Body of pancreas (tissue), 4 donors: ENCODE measurements at places on chromosomes 16 and 17.

- no peak for DNase-seq
- H3K36me3 ChIP-seq: no peaks in the 10 kb centered on the region
- no peaks in the 10 kb centered on the region for H3K27me3 ChIP-seq
- H3K27ac ChIP-seq: no peak overlapping the region
- no peak overlapping the region for H3K4me3 ChIP-seq
These were observed 212.9 kb downstream of the CDH8 start for GRCh38 chr16:61823326-61823725.

DNA sequence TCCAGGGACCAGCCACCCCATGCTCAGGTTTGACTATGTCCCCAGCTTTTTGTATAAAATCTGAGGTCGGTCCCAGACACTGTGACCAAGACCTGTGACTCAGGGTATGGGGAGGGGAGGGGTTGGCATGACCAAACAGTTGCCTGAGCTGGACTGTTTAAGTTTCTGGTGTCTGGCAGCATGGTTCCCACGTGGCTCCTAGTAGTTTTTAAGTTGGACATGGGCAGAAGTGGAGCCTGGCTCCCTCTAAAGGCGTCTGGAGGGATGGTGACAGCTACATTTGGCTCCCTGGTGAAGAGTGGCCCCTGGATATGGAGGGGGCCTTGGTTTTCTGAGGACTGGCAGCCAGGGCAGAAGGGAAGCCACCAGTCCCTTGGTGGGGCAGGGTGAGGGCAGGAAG, 7.9 kb downstream of the SMCR8 start:
- H3K36me3 ChIP-seq: peaks cover 16% of the 10 kb centered on the region
- no peaks in the 10 kb centered on the region for H3K27me3 ChIP-seq
- H3K27ac ChIP-seq: no peak overlapping the region
- DNase-seq: no peak
- peaks cover 30% of the 10 kb centered on the region for H3K4me1 ChIP-seq

- no peaks in the 10 kb centered on the region for H3K27me3 ChIP-seq
- DNase-seq: no peak
- H3K4me3 ChIP-seq: no peak overlapping the region
- H3K4me1 ChIP-seq: no peaks in the 10 kb centered on the region
These were observed 16.1 kb downstream of the ITGB4 start for GRCh38 chr17:75737133-75737962.

GRCh38 chr17:17590883-17591354, 589 bp downstream of the PEMT start:
- peak overlapping the region; percentile 43 for H3K4me3 ChIP-seq
- H3K27me3 ChIP-seq: no peaks in the 10 kb centered on the region
- peaks cover 26% of the 10 kb centered on the region for H3K4me1 ChIP-seq
- H3K36me3 ChIP-seq: no peaks in the 10 kb centered on the region

- no peaks in the 10 kb centered on the region for H3K36me3 ChIP-seq
- no peak overlapping the region for H3K27ac ChIP-seq
- no peak overlapping the region for H3K4me3 ChIP-seq
These were observed 168.6 kb upstream of the IRX3 start for GRCh38 chr16:54455030-54455725.

- DNase-seq: no peak
- H3K4me1 ChIP-seq: no peaks in the 10 kb centered on the region
- no peaks in the 10 kb centered on the region for H3K36me3 ChIP-seq
These were observed 41.9 kb downstream of the FAM20A start for GRCh38 chr17:68559316-68559715.

- H3K27me3 ChIP-seq: no peaks in the 10 kb centered on the region
- no peak overlapping the region for H3K27ac ChIP-seq
- DNase-seq: no peak
- no peaks in the 10 kb centered on the region for H3K4me1 ChIP-seq
- no peak overlapping the region for H3K4me3 ChIP-seq
These were observed 7.4 kb upstream of the LGALS9 start for GRCh38 chr17:27623614-27624013.

DNA sequence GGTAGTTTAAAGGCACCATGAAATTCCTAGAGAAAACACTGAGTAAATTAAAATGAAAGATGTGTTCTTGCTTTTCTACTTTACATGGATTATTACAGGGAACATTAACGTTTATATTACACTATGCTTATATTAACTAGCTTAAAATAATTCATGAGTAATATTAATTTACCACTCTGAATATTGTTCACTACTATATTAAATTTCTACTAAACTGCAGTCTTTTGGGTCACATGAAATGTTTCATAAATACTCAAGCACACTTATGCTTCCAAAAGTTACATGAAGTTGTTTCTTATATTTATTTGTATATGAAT, 3.4 kb upstream of the MAP1LC3B start:
- no peaks in the 10 kb centered on the region for H3K27me3 ChIP-seq
- H3K4me1 ChIP-seq: peaks cover 63% of the 10 kb centered on the region
- H3K27ac ChIP-seq: peak overlapping the region; percentile 96
- H3K4me3 ChIP-seq: no peak overlapping the region

DNA sequence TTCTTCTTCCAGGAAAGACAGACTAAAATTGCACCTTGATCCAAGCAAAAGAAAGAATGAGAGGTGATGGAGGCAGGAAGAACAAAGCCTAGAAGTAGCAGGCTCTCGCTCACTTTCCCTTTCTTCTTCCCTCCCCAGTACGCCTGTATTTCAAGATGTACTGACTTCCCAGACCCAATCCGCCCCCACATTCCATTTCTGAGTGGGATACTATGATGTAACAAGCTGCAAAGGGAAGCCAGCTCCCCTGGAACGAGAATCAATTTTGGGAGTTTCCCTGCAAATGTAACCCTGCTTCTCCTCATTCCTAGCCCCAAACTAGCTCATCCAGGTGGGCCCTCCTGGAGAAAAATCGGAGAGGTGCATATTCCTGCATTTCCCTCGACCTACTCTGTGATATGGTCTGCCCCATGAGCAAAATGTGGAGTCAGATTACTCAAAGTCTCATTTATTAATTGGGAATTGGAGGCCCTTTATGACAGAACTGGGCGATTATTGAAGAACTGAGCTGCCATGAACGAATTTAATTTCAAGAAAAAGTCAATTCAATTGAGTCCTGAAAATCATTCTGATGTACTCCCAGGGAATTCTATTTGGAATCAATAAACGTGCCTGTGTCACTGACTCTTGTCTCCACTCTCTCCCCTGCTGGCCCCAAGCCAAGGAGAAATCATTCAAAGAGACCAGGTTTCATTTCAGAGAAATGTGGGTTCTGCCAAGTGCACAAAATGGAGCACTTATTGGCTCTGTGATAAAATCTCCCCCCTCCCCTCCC, 398.9 kb downstream of the SHISA9 start:
- DNase-seq: no peak
- no peaks in the 10 kb centered on the region for H3K36me3 ChIP-seq
- H3K27me3 ChIP-seq: no peaks in the 10 kb centered on the region
- H3K4me3 ChIP-seq: no peak overlapping the region

DNA sequence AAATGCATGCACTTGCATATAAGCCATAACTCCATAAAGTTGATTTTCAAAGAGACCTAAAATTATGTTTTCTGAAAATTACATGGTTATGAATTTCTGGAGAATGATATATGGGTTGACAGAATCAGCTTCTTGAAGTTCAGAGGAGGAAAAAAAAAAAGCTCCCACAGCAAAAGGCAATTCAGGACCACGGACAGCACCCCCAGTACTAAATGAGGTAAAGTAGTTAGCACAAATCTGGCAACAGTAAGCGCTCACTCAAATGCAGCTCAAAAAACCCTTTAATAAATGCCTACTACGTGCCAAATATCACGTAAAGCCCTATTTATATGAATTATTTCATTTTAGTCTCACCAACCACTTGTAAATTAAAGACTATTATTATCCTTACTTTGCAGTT, 135.2 kb downstream of the SHISA9 start:
- H3K27me3 ChIP-seq: no peaks in the 10 kb centered on the region
- no peak overlapping the region for H3K27ac ChIP-seq
- no peaks in the 10 kb centered on the region for H3K36me3 ChIP-seq
- no peaks in the 10 kb centered on the region for H3K4me1 ChIP-seq
- peak; percentile 51 for DNase-seq

DNA sequence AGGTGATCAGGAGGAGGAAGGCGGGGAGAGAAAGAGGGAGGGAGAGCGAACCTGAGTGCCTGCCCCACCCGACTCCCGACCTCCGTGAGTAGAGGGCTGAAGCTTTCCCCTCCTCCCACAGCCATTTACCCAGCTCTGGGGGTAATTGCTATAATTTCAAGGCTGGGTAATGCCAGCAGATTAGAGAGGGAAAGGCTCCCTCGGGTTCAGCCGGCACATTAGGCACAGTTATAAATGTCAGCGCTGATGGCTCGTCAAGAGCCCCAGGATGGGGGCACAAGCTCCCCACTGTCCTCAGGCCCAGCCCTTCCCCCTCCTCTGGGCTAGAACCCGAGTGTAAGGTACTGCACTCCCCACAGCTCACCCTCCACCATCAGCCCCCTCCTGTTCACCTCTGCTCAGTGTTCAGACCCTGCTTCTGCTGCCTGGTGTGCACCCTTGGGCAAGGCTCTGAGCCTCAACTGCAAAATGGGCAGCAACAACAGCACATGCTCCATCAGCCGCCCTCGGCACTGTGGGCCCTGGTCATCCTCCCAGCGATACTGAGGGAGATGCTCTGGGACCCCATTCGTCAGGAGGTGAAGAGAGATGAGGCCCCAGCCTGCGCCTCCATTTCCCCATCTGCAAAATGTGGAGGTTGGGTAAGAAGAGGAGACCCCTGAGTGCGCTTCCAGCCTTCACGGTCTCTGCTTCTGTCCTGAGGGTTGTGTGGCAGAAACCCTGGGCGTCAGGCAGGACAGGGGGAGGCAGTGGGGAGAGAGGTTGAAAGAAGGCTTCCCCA, 77.2 kb downstream of the NT5M start:
- H3K27ac ChIP-seq: peak overlapping the region; percentile 83
- H3K36me3 ChIP-seq: no peaks in the 10 kb centered on the region
- H3K4me1 ChIP-seq: peaks cover 14% of the 10 kb centered on the region
- no peaks in the 10 kb centered on the region for H3K27me3 ChIP-seq
- no peak for DNase-seq

GRCh38 chr16:12959072-12959471, 57.7 kb downstream of the SHISA9 start:
- H3K27ac ChIP-seq: no peak overlapping the region
- no peaks in the 10 kb centered on the region for H3K36me3 ChIP-seq
- H3K27me3 ChIP-seq: no peaks in the 10 kb centered on the region
- no peak for DNase-seq

- DNase-seq: no peak
- no peaks in the 10 kb centered on the region for H3K36me3 ChIP-seq
These were observed 7.7 kb upstream of the KCNH6 start for GRCh38 chr17:63515426-63515825.

GRCh38 chr17:77215281-77215680, 74.5 kb downstream of the SEC14L1 start:
- no peaks in the 10 kb centered on the region for H3K4me1 ChIP-seq
- H3K27me3 ChIP-seq: no peaks in the 10 kb centered on the region
- no peak overlapping the region for H3K4me3 ChIP-seq
- no peak for DNase-seq

- no peak overlapping the region for H3K4me3 ChIP-seq
- peaks cover 17% of the 10 kb centered on the region for H3K4me1 ChIP-seq
- no peaks in the 10 kb centered on the region for H3K36me3 ChIP-seq
- no peaks in the 10 kb centered on the region for H3K27me3 ChIP-seq
These were observed 52.7 kb downstream of the TBC1D16 start for GRCh38 chr17:79982986-79983385.

DNA sequence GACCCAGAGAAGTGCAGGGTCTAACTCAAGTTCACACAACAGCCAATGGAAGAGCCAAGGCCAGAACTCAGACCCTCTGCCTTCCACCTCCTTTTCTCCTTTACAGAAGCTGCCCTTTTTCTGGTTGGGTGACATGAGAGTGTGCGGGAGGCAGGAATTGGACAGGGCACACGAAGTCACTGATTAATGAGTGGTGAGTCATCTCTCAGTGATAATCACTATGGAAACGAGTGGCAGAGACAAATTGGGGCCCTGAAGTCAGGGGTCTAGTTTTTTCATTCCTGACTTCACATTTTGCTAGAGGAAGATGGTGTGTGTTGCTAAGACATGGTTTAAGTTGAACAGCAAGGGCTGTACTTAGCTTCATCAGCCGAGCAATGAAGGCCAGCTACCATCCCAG, 312.7 kb upstream of the CCL2 start:
- no peaks in the 10 kb centered on the region for H3K36me3 ChIP-seq
- no peak for DNase-seq
- no peak overlapping the region for H3K27ac ChIP-seq
- H3K27me3 ChIP-seq: no peaks in the 10 kb centered on the region
- peaks cover 6% of the 10 kb centered on the region for H3K4me1 ChIP-seq

DNA sequence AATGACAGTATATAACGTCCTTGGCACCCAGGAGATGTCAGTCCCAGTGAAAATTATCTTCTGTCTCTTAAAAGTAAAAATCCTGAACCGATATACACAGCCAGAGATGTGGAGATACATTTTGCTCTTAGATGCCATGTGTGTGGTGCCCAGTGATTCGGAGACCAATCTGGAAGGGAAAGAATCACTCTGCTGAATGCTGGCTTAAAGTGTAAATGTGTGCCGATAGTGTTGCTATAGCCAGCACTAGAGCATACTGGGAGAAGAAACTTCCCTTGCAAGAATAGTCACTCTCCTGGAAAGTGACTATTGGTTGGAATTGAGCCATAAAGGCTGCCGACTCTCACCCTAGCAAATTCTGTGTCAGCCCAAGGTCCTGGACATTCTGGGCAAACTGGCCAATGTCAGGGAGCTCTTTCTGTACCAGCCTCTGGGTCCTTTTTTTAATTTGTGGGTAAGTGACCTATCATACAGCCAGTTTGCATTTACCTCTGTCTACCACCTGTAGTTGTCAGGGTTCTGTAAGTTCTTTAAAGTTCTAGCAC, 44.2 kb upstream of the HNF1B start:
- DNase-seq: no peak
- H3K4me3 ChIP-seq: no peak overlapping the region
- H3K36me3 ChIP-seq: no peaks in the 10 kb centered on the region
- H3K27ac ChIP-seq: no peak overlapping the region

DNA sequence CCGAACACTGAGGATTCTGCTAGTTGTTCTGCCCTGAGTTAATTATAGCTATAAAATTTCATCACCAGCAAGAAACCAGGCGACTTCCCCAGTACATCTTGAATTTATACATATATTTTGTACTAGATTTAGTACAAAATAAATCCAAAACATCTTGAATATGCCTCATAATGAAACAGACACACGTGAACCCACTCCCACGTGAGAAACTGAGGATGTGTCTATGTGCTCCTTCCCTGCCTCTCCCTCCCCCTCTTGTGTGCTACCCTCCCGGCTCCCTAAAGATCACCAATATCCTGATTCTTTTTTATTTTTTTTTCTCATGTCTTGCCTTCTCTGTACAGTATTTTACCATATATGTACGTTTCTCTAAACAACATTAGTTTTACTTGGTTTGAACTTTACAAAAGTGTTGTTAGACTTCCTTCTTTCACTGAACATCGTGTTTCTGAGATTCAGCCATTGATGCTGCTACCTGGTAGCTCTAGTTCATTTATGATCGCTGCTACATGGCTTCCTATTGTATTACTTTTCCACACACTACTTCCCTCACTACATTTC, 1.1 kb upstream of the LCMT1 start:
- H3K4me1 ChIP-seq: peaks cover 50% of the 10 kb centered on the region
- H3K27me3 ChIP-seq: no peaks in the 10 kb centered on the region
- H3K4me3 ChIP-seq: no peak overlapping the region

- no peak overlapping the region for H3K27ac ChIP-seq
- no peaks in the 10 kb centered on the region for H3K27me3 ChIP-seq
- H3K4me1 ChIP-seq: no peaks in the 10 kb centered on the region
- no peak overlapping the region for H3K4me3 ChIP-seq
- no peak for DNase-seq
These were observed 15.9 kb upstream of the PECAM1 start for GRCh38 chr17:64406321-64407200.

- no peaks in the 10 kb centered on the region for H3K36me3 ChIP-seq
- no peaks in the 10 kb centered on the region for H3K4me1 ChIP-seq
- no peaks in the 10 kb centered on the region for H3K27me3 ChIP-seq
- no peak overlapping the region for H3K4me3 ChIP-seq
These were observed 142.6 kb downstream of the UTP18 start for GRCh38 chr17:51402899-51403298.
